ENCODE measurements at places on chromosomes 2 and 18.

DNA sequence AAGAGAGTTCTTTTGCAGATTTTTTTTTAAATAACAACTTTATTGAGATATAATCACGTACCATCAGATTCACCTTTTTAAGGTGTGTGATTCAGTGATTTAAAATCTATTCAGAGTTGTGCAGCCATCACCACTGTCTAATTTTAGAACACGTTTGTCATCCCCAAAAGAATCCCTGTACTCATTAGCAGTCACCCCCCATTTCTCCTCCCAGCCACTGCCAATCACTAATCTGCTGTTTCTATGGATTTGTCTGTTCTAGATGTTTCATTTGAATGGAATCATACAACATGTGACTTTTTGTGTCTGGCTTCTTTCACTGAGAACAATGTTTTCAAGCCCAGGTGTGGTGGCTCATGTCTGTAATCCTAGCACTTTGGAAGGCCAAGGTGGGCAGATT lies 55.4 kb upstream of the RAPH1 start:
- DNase-seq, result no peak

DNA sequence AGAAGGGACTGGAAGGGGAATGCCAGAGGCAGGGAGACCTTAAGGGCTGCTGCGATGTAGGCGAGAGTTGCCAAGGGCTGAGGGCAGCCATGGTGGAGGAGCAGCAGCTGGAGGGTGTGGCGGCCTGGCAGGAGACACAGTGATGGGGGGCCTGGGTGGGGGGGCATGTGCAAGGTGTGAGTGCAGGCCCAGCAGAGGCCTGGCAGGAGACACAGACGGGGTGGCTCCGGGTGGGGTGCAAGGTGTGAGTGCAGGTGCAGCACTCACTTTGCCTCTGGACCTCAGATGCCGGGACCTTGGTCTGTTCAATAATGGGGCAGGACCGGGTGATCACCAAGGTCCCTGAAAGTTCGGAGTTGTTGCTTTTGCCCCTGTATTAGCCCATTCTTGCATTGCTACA lies 76.2 kb upstream of the ODC1 start:
- DNase-seq, result no peak

DNA sequence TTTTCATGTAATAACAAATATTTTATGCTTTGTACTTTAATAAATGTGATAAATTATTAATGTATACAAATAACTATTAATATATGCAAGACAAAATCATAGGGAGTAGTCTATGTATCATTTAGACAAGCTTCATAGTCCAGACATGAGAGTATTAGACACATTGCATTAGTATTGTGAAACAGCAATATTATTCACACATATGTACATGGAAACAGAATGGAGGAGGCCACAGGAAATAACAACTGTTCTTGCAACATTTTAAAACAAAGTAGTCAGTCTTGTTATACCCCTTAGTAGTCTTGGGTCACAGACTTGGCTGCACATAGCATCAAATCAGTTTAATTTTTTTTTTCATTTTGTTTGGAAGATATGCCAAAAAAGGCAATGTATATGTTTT lies 15.8 kb downstream of the DSC1 start:
- no peak for DNase-seq

DNA sequence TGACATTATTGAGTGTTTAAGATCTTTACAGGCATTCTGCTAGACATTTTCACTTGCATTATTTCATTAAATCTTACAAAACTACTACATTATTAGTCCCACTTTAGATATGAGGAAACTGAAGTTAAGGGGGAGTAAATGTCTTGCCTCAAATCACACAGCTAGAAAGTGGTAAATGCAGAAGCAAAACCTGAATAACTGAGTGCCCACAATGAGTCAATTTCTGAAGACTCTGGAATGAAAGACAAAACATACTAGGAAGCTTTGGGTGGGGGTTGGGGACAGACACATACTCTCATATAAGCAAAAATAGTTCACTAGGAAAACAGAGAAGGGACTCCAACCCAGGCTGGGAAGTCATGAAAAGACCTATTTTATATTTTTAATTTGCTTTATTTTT lies 214.4 kb upstream of the LRATD1 start:
- no peak for DNase-seq
